ENCODE measurements at places on chromosomes 4 and X.

DNA sequence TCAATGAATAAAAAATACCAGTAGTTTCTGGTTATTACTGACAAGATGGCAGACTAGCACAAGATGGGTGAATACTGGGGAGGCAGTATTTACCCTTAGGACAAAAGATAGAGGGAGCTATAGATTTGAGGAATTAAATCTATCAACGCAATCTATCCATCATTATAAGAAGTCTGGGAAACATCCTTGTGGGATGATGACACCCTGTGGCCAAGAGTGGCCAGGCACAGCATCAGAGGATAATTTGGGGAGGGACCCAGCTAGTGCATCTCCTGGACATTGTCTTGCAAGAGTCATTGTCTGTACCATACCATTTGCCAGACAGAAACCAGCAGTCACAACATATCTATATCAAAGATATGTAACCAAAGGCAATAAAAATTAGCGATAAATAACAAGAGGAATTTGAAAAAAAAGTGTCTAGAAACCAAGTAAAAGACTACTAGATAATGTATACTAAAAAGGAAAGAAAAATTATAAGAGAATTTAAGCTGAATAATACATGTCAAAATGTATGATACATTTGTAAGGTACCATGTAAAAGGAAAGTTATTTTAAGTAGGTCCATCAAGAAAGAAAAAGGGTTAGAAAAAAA lies 22.9 kb downstream of the KCTD8 start:
- no peak for DNase-seq

DNA sequence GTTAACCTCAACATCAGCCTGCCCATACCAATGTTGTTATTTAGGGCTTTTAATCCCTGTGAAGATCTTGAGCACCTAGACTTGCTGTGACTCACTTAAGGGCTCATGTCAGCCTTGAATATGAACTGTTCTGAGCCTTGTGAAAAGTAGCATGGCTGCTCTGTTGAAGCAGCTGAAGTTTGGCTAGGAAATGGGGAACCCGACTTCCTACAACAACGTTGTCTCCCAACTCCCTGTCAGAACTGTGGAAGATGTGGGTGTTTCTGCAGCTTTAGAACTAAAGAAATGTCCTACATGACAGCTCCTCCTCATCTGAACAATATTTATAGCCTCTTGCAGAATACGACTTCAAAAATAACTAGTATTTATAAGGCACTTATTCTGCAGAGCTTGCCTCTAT lies 27.5 kb downstream of the STOX2 start:
- no peak for DNase-seq

DNA sequence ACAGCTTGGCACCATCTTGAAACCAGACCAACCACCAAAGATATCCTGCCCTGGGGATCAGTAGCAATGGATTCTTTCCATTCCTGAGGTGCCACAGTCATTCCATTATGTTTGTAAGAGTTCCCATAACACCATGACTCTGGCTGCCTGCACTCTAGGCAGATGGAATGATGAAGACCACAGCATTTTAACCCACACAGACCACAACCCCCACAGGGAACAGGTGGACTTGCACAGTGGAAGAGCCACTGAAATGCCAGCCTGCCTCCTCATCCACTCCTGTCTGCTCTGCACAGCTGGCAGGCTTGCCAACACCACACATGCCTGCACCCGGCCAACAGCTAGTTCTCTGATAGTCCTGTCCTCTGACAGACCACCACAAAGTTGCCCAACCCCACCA lies 2362.2 kb upstream of the AGA start:
- DNase-seq = no peak

DNA sequence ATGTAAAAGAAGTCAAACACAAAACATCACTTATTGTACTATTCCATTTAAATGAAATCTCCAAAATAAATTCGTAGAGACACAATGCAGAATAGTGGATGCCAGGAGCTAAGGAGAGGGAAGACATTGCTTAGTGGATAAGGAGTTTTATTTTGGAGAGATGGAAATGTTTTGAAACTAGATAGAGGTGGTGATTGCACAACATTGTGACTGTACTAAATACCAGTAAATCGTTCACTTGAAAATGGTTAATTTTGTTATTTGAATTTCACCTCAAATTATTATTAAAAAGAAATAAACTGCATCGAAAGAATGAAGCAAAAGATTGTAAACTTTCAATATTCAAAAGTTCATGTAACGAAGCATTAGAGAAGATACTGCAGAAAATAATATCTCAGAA lies 9.7 kb upstream of the ACSL4 start:
- no peak for DNase-seq

DNA sequence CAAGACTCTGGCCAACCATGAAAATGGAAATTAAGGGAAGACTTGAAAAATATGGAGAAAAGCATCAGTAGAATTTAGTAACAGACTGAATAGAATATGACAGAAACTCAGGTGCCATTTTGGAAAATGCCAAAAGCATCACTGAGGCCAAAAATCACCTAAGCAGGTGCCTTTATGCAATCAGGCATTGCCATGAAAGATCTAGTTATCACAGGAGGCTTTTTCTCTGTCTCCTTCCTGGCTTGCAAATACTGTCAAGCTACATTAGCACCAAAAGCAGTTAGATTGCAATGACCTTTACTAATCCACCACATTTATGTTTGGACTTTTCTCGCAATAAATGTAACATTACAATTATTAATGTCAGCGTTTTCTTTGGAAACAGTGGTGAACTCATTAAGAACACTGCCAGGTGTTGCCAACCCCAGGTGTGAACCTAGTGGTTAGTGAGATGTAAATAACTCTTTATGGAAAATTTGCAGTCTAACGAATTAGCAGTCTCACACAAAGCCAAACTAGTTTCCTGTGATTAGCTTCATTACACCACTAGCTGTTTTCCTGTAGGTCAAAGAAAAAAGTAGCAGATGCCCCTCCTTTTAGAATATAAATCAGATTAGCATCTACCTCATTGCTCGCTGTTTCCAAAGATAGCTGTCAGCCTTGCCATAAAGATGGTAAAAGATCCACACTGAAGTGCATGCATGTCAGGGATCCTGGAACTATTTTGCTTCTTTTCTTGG lies 1568.4 kb upstream of the TENM3 start:
- peak; percentile 23 for DNase-seq

DNA sequence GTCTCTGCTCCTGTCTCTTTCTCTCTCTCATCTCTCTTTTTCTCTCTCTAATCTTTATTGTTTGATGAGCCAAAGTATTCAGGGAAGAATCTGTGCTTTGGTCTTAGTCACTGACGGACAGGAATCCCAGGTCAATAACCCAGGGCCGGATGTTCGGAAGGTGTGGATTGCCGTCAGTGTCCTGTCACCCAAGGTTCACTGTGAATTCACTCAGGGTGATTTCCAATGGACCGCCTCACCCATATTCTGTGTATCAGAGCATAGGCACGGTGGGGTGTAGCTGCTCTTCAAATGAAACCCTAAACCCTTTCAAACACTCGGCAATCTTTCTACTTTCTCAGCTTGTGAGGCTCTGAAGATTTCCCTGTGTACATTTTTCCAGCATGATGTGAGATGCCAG lies 144.6 kb upstream of the GPC4 start:
- no peak for DNase-seq

- DNase-seq = no peak
Measured at GRCh38 chr4:13298655-13299054, 185.5 kb downstream of the RAB28 start.

DNA sequence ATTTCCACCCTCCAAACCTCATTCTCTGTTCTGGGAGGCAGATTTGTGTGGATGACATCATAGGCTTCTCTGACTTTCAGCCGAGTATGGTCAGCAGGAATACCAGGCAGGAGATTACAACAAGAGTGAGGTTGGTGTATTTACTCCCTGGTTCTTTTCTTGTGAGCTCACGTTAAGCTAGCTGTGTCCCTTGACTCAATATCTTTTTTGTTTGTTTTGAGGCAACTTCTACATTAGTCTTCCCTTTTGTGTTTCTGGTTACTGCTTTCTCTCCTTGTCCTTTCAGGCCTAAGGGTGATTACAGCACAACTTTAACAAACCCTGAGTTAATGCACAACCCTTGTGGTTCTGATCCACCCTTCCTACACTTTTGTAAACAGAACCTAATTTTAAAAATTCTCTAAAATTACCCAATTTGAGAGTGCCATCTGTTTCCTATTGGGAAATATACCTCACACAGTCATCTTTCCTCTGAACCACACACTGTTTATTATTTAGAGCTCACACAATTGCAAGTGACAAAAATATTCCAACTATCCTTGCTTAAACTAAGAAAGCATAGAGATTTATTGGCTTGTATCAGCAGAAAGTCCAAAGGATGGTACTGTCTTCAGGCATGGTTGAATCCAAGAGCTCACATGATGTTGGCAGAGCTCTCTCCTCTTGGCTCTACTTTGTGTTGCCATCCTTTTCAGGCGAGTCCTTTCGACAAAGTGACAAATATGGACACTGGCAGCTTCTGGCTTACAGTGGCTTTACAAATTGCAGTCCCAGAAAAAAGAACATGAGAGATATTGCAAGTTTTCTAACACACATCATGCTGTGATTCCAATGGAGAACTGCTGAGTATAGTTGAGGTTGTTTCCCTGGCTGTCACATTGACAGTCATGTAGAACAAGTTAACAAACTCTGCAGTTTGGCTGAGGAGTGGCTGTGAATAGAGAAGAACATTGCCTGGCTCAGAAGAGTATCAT lies 150.5 kb upstream of the DDIT4L start:
- no peak for DNase-seq

DNA sequence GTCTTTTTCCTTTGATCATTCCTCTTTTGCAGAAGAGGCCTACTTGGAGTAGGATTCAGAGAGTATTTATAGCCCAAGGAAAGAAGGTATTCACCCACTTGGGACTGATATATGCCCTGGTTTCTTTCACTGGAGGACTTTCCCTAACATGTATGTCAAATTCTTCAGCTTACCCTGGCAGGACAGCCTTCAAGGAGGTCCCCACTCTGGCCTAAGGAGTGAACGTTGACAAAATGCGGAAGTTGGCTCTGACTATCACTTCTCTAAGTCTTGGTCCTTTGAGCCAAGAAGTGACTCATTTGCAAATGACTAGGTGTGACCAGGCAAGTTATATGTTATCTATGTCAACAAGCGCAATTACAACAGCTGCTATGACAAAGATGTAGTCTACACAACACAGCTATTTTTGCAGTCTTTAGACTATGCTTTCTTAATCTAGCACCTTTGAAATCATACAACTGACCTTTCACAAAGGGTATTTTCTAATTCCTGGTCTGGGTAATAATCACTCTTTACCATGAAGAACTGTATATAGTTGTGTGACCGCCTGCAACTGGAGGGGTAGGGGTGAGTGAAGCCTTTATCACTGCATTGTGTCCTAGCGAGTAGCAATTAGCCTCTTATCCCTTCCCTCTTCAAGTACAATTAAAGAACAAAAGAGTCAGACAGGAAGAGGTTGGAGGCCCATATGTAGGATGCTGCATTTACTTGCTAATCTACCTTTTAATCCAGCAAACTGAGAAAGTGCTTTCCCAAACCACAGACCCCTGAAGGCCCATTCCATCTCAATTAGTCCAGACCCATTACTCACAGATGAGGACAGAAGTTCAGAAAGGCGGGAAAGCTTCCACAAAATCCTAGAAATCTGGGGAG lies 50.1 kb downstream of the RASGEF1B start:
- no peak for DNase-seq

GRCh38 chr4:163063891-163064290 lies 102.8 kb downstream of the NAF1 start:
- DNase-seq = peak; percentile 49

DNA sequence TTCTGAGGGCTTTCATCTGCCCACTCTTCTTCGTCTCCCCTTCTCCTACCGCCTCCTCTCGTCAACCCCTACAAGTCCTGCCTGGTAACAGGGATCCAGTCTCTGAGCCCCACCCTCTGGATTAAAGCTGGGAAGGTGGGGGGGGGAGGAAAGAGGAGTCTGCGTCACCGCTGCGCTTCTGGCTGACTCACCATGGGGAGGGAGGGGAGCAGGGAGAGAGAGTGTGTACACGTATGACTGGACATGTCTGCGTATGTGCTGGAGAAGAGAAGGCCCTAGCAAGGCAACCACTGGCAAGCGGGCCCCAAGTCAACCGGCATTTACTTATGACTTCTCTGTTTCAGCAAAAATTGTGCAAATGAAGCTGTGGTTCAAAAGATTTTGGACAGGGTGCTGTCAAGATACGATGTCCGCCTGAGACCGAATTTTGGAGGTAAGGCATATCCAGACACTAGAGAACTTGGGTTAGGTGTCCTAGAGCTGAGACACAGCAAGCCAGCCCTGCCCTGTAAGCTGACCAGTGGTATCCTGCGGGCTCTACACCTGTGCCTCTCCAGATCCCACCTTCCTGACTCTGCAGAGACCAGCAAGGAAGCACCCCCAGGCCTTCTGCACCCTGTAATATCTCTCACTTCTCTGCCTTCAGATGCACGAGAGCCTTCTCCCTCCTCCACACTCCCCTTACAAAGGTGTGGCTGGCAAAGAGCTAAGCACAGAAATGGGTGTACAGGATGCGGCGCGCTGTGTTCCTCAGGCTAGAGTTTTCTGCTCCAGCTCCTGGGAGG lies 2.5 kb downstream of the GABRQ start:
- peak; percentile 13 for DNase-seq

GRCh38 chrX:120604361-120604782 lies 471 bp downstream of the MCTS1 start:
- peak; percentile 9 for DNase-seq

DNA sequence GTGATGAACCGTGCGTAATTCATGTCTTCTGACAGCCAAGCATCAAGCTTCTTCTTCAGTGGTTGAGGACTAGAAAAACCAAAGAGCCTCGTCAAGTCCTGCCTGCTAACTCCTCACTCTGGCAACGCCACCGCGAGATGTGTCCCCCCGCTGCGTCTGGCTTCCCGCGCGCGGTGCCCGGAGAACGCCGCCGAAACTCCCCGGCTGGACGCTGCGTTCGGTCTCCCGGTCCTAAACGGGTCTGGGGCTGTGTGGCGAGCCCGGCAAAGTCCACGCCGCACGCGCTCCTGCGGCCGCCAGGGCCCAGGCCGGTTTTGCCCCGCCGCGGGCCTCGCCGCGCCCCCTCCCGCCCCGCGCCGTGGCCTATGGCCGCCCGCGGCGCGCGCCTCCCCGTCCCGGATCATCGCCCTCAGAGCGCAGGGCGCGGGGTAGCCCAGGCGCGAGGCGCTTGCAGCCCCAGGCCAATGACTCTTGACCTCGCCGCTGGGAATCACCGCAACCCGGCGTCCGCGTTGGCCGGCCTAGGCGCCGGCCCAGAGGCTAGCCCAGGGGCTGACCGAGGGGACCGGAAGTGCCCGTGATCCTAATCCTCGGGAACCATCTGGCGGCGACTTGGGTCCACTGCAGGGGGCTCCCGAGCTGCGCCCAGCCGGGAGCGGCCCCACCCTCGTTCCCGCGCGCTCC lies at the start of gene AADAT:
Gene AADAT, minus strand, starts transcription at position 289 of the 684 bp plus-strand sequence. Its CDS starts 266 bp downstream, at position 23.
- peak; percentile 44 for DNase-seq

GRCh38 chr4:53713767-53714166 lies 122.5 kb upstream of the LNX1 start:
- DNase-seq = no peak

DNA sequence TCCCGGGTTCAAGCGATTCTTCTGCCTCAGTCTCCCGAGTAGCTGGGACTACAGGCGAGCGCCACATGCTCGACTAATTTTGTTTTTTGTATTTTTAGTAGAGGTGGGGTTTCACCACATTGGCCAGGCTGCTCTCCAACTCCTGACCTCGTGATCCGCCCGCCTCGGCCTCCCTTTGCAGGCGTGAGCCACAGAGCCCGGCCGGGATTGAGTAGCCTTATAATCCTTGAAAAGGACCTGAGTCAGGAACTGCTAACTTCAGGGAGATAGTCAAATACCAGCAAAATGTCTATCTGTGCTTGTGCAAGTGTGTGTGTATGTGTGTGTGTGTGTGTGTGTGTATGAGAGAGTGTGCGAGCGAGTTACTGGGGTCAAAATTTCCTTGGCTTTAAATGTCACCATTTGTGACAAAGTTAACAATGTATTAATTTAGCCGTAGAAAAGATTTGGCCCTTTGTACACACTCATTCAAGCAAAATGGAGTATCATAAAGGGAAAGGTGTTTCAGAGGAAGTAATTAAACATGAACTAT lies 1.8 kb upstream of the KDM6A start:
- no peak for DNase-seq
